ENCODE measurements at places on chromosomes 7 and 10.

GRCh38 chr10:67878133-67878532 lies 6.3 kb upstream of the SIRT1 start:
- DNase-seq, result no peak

DNA sequence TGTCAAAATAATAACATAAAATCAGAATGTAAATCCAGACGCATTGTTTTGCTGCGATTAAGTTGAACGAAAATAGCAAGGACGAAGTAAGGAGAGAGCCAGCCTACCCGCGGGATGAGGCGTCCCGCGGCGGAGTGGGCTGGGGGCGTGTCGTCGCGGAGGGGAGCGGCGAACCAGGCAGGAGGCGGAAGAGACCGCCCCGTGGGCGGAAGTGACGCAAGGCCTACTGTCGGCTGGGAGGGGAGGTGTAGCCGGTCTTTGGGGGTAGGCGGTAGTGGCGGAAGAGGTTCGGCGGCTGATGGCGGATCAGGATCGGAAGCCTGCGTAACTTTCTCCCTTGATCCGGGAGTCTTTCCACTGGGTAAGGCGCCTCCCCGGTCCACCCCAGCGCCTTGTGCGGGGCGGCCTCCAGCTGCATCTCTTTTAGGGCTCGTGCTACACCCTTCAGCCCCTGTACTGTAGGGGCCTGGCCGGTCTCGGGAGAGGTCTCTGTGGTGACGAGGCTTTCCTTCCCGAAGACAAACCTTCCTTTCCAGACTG lies at the start of gene TAX1BP1:
Gene TAX1BP1 (plus strand): TSS at position 254 of the 540 bp plus-strand sequence. CDS start 8,363 bp downstream, outside the sequence.
- DNase-seq, result peak; percentile 55

DNA sequence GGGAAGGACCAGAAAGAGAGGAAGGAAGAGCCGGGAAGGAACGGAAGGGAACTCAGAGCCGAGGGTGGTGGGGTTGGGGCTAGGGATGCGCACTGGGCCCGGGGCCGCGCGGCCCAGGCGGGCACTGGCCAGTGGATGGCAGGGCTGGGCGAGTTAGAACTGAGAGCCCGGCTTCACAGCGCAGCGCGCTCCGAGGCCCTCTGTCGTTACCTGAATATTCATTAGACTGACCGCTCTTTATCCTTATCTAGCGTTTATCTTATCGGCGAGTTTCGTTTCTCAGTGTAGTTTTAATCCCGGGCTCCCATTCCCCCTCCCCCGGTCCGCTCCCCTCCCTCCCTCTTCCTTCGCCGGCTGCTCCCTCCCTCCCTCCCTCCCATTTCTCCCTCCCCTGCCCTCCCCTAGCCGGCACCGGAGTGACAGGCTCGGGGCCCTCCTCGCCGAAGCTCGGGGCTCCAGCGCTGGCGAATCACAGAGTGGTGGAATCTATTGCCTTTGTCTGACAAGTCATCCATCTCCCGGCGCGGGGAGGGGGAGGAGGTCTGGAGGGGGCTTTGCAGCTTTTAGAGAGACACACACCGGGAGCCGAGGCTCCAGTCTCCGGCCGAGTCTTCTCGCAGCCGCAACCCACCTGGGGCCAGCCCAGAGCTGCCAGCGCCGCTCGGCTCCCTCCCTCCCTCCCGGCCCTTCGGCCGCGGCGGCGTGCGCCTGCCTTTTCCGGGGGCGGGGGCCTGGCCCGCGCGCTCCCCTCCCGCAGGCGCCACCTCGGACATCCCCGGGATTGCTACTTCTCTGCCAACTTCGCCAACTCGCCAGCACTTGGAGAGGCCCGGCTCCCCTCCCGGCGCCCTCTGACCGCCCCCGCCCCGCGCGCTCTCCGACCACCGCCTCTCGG lies at the start of gene PAX2:
Gene PAX2 (plus strand): TSS at position 596 of the 895 bp plus-strand sequence. CDS start 679 bp downstream, outside the sequence.
- DNase-seq, result no peak

DNA sequence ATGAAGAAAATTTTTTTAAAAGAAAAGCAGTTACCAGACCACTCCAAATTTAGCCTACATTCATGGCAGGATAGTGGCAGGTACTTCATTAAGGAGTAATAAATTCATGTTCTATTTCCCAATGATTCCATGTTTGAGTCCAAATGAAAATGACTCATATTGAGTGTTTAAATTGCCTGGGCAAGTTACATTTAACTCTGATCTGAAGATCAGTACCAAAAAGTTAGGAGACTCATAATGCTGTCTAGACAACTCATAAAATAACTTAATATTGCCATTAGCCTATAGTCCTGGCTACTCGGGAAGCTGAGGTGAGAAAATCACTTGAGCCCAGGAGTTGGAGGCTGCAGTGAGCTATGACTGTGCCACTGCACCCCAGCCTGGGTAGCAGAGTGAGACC lies 13.0 kb downstream of the BRAF start:
- DNase-seq, result no peak

GRCh38 chr7:43750016-43750887 lies 8.2 kb upstream of the BLVRA start:
- no peak for DNase-seq

DNA sequence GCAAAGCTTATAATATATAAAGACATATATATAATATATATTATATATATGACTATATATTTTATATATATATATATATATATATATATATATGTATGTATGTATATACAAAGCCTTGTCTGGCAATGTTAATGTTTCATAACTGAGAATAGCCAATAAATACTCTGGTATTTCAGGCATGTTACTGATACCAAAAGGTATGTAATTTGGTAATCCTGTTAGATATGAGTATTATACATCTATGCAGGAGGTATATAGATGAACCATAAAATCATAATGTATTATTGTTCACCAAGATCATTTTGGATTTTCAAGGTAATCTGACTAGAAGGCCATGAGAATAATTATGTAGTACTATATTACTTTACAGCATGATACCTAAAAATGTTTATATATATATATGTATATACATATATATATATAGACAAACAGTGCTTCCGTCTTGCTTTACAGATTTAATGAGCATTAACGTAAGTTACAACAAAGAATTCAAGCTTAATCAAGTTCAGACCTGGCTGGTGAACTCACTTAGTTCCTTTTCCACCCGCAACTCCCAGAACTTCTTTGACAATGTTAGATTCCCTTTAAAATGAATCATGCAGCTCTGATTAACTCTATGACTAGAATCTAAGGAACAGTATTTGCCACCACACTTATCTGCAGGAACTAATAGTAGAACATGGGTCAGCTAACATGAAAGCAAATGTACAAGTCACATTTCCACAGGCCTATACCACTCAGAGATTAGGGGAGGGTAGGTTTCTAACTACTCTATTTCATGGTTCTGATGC lies 82.7 kb downstream of the SLC25A13 start:
- DNase-seq, result no peak

Data from BJ (cell line).